ENCODE measurements at places on chromosomes 1 and 21.

DNA sequence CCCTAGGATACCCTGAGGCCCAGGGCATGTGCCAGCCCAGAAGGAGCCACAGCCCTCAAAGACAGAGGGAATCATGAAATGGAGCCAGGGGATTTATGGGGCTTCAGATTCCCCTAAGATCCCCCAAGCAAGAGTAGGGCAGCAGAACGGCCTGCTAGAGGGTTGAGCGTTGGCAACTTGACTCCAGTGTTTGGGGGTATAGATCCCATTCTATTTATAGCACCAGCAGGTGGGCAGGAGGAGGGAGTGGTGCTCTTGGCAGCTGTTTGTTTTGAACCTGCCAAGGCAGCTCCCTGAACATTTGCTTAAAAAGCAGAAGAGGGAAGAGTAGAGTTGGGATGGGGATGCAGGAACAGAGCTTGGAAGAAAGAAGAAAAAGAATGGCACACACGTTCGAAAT, 33.7 kb downstream of the GLUL start:
- DNase-seq: no peak

DNA sequence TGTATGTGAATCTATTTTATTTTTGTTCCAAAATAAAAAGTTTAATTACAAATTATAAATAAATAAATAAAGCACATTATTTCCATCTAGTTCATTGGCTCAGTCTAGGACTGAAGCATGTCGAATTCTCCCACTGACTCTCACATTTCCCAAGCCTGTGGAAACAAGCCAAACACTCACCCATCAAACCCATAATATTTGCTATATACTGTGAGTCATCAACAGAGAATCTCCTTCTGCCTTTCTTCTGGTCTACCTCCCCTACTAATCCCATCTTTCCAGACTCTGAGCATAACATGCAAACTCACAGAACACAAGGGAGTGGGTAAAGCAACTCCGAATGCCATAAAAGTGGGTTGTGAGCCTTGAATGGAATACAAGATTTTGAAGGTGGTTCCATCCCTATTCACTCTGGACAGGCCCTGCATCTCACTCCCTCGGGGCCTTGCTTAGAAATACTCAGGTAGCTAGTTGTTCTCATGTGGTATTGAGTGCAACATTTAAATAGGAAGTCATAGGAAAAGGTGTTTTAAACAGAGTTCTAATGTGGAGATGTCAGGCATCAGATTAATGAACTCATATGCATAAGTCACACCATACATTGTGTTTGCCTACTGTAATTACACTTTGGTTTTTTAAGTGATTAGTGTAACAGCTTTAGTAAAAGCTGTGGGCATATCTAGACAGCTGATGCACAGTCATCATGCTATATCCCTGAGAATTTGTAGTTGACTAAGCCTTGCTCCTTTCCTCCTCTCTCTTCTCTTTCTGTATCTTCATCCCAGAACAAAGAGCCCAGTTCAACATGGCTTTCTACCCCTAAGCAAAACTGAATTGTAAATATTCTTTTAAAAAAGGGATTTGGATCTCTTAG, 47.0 kb downstream of the F5 start:
- DNase-seq: no peak

DNA sequence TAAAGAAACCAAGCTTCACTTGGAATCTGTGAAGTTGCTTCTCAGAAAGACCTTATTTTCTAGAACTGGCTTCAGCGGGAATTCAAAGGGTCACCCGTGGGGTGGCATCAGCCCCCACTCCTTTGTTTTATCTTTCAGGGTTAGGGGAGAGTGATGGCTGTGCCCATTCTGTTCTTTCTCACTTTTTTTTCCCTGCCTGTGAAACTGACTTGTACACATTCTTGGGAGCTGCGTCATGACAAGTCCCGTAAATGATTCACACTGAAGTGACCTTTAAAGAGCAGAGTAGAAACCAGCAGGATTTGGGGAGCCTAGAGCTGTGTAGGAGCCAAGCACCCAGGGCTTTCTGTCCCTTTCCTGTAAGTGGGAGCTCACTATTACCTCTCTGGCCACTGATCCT, 43.8 kb downstream of the SLC44A3 start:
- no peak for DNase-seq

DNA sequence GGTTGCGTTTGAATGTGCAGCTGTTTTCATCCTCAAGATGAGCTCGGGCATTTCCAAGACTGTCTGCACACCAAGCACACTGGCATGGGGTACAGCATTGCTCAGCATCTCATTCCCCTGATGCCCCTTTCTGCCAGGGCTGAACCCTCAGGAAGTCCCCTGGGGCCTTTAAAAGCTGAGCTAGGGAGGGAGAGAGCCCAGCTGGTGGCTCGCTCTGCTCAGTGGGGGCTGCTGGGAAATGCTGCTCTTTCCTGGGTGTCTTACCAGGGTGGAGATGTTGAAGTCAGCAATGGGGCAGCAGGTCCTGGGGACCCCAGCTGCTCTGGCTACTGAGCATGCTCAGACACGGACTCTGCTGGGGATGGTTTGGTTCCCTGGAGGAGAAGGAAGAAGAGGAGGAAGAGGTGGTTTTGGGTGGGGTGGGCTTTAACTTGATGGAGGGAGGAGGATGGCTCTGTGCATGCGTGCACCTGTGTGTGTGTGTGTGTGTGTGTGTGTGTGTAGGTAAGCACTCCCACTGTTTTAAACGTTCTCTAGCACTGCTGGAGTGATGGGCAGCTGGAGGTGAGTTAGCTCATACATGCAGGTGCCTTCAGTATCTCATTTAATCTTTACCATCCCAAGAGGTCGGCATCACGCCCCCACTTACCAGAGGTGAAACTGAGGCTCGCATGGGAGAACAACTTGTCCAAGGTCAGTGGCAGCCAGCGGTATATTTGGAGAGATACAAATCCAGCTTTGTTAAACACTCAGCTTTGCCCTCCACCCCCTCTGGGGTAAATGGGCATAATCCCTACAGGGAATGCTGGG, 40.9 kb downstream of the ACTL8 start:
- DNase-seq: no peak

- peak; percentile 23 for DNase-seq
Observed at GRCh38 chr1:151993084-151993733, 450 bp downstream of the S100A10 start.

Measured in stimulated activated naive CD4-positive, alpha-beta T cell (primary cell).